Stimulated activated naive CD4-positive, alpha-beta T cell treated with Interleukin-2 at 50 U/mL for 16 hours (primary cell): ENCODE measurements at places on chromosomes 1 and 21.

- no peak for DNase-seq
These were observed 2.5 kb upstream of the MX2 start for GRCh38 chr21:41359286-41359685.

- DNase-seq: no peak
These were observed 21.7 kb downstream of the DOP1B start for GRCh38 chr21:36178349-36178748.

GRCh38 chr21:38955495-38955894, 149.8 kb downstream of the ETS2 start:
- no peak for DNase-seq

GRCh38 chr1:156106624-156107488, 7.7 kb upstream of the LMNA start:
- no peak for DNase-seq

DNA sequence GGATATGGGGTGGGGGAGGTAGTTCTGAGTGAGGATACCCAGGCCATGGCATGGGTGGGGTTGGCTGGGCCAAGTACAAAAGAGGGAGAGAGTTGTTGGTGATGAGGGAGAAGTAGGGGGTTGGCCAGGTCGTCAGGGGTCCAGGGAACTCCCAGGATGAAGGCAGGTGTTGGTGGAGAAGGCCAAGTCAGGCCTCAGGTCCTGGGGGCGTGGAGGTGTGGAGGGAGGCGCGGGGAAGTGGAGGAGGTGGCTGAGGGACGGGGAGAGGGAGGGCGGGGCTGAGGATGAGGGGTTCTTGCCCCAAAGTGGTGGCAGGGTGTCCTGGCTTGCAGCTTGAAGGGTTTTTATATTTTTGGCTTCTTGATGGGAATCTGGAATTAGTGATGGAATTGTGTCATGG, 61.1 kb downstream of the FOXO6 start:
- no peak for DNase-seq

GRCh38 chr1:31633117-31633516, 11.6 kb downstream of the PEF1 start:
- peak; percentile 14 for DNase-seq

GRCh38 chr1:83931658-83932253, 67.2 kb downstream of the TTLL7 start:
- DNase-seq: no peak

DNA sequence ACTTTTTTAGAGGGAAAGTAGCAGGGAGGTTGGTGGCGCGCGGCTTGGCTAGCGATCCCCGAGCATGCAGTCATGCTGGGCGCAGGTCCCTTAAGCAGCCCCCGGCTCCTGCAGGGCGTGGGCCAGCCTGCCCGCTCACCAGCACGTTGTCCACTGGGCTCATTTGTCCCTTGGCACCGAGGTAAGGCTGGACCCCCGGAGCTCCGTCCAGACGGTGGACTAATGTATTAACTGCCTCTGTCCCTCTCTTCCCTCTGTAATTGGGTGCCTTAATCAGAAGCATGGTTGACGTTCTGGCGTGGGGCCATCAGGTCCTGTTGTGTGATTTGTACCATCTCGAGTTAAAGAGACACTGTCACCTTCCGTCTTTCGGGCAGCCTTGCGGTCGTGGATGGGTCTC, 17.7 kb downstream of the TMEM201 start:
- DNase-seq: no peak

GRCh38 chr1:223175032-223175431, 32.0 kb upstream of the TLR5 start:
- DNase-seq: no peak

DNA sequence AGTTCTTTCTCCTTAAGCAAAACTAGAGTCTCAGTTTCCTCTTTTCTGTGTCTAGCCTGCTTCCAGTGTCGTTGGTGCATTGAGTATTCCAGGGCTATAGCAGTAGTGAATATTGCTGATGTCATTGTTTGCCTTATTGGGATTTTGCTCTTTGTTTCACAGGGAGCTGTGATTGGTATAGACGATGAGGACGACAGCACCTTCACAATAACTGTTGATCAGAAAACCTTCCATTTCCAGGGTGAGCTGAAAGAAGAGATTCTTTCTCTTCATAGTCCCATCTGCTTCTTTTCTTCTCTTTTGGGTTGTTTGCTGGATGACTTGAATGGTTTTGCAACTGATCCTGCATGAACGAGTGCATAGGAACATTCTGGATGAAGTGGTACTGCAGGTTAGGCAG, 52.4 kb downstream of the OSBPL9 start:
- DNase-seq: no peak

DNA sequence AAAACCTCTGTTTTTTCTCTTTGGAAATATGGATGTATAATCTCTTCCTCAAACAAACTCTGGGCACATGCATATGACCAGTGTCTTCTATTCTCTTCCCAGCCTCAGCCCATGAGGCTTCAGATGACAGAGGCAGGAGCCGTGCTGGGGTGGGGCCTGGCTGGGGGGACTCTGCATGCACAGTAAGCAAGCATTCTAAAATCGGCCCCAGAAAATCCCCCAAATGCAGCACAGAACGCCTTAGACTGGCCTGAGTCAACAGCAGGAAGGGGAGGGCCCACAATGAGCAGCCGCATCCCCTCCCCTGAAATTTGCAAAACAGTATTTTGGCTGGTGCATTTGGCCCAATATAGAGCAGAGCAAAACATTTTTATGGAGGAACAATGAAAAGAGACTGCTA, 47.8 kb downstream of the ITPKB start:
- peak; percentile 44 for DNase-seq
